ENCODE measurements at places on chromosomes 13 and 19.
A peak's percentile ranks its signal among the peaks of the same experiment; 100 is the strongest.

GRCh38 chr19:38386300-38386970 is 1.4 kb downstream of the GGN start:
- no peak for DNase-seq

DNA sequence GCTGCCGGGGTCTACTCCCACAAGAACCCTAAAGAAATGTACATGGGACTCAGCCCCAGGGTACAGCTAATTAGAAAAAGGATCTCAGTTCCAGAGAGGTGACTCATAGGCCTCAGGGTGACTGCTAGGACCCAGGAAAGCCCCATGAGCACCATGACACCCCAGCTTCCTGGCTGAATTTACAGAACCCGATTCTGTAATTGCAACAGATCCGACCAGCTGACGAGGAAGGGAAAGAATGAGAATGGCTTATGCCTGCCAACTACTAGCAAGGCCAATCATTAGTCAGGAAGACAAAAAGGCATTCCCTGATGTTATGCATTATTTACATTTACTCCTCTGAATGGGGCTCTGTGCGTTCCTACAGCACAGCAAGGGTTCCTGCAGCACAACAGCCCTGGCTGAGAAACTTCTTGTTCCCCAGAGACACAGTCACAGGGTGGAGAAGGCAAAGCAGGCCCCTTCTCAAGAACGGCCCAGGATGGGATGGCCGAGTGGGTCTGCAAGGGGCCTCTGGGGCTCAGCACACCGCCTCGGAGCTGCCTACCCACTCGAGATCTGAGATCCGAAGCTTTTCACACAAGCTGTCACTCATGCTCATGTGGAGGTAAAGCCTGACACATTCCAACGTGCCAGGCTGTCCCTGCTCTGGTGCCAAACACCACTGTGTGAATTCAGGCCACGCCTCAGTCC is 27.2 kb downstream of the PBX4 start:
- peak; percentile 48 for DNase-seq

GRCh38 chr19:45798995-45799517 is 6.4 kb upstream of the DMWD start:
- DNase-seq, result peak; percentile 31

DNA sequence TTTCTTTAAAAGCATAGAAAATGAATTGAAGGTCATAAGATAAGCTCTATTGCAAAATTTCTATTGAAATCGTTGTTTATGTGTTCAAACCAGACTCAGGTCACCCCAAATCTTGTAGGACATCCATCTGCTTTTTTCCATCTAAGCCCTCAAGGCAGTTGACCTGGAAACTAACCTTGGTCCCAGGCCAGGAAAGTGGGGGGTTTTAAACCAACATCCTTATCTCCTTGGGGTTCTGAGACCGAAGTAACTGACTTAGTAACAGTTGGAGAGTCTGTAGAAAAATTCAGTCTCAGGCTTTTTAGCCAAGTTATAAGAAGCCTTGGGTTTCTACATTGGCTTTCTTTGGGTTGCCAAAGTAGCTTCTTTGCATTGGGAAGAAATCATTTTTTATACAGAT is 23.4 kb downstream of the ZNF507 start:
- DNase-seq, result no peak

DNA sequence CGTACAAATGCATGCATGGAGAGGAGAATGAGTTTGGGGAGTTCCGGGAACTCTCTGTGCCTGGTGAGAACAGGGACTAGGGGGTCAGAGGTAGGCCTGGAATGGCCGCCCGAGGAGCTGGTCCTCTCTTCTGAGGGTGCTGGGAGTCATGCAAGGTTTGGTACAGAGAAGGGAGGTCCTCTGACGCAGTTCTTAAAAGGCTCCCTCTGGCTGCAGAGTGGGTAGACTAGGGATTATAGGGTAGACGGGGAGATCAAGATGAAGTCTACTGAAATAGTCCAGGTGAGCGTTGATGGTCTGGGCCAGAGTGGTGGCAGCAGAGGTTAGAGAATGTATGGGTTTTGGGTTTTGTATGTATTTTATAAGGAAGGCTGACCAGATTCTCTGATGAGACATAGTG is 796 bp downstream of the ZNF304 start:
- DNase-seq, result no peak

GRCh38 chr13:77981281-77981881 is 62.8 kb upstream of the EDNRB start:
- DNase-seq, result no peak

- DNase-seq, result no peak
These were observed 2.6 kb downstream of the P2RY11 start for GRCh38 chr19:10113964-10114650.

GRCh38 chr19:55165952-55166529 is 372 bp downstream of the DNAAF3 start:
- DNase-seq, result no peak

DNA sequence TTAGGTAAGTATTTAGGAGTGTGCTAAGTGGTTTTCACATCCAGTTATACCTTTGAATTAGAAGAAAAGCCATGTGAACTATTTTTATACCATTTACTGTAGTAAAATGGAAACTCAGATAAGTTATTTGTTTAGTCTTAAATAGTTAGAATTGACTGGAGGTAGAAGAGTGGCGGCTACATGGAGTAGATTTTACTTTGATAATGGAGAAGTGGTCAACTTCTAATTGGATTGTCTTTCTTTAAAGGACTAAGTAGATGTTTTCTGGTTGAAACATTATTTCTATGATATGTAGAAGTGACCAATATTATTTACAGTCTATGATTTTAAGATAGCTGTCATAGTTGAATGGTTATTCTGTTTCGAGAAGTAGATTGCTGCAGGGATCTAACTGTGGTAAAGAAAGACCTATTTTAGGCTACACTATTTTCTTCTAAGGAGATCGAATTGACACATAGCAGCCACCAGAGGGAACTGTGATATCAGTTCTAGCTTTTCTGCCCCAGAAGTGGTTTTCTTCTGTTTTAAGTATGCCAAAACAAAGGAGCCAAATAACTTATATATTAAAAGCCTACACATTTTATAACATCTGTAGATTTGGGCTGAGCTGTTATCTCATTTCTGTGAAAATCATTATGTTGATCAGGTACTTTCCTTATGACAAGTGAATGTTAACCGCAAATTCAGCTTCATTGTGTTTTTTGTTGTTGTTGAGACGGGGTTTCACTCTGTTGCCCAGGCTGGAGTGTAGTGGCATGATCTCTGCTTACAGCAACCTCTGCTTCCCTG is 26.1 kb downstream of the ZMYM2 start:
- no peak for DNase-seq

DNA sequence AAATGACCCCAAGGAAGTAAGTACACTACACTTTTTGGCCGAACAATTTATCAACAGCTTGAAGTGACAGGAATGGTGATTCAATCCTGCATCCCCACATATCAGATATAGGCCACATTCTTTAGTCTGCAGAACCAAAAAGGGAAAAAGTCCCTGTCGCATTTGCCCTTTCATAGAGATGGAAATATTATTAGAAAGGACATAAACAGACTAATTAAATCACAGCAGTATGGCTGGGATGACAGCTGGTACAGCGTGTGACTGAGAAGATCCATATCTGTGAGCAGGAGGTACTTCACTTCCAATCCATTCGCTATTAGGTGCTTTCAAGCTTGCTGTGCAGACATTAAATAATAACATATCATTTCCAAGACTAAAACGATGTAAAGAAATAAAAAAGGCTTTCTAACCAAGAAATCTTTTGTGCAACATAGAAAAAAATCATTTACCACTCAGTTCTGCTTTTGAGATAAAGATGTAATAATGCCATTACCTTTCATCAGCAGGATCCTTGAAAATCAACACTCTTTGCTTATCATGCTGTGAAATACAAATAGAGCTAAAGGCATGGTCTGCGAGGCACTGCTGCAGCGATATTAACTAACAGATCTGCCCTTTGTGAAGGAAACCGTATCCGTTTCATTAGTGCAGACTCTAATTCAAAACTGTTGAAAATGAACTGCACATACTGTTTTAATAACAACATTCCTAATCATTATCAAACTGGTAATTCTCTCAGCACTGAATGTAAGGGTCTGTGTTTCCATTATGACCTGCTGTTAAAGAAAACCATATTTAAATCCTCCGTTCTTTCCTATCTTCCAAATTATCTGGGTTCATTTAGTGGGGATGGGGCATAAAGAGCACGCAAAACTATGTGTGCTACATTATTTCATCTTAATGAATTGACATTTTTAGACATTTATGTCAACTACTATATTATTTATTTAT is 245.6 kb downstream of the DACH1 start:
- no peak for DNase-seq

DNA sequence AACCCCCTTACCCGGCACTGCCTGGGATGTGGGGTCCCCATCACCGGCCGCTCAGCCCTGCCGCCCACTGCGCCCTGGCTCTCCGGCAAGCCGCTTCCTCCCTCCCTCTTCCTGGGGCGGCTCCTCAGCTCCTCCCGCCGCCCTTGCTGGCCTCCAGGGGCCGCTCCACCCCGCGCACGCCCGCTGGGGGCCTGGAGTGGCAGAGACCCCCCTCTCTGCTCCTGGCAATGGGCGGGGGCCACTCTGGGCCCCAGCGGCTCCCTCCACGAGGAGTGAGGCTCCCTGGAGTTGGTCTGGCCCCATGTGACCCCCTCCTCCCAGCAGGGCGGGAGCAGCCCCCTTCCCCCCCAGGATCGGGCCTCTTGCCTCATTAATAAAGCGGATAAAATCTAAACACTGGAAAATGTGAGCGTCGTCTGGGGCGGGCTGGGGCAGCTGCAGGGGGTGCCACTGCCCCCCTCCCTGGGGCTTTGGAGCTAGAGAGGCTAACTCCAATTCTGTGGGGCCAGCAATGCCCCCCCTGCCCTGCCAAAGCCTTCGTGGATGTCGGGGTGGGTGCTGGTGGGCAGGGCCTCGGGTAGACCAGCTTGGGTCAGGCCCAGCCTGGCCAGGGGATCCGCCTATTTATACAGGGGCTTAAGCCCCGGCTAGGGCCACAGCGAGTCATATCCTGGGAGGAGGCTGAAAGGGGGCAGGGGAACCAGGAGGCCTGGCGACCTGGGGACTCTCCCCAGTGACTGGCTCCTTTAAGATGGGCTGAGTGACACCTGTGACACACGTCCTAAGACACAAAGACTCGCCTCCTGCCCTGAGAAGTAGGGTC is at the start of gene PTGER1:
TSS of gene PTGER1 (minus strand) at position 104 of the 823 bp plus-strand sequence. CDS start 1,034 bp downstream, outside the sequence.
- DNase-seq, result no peak

- no peak for DNase-seq
These were observed 216.4 kb downstream of the KLF5 start for GRCh38 chr13:73275163-73275562.

DNA sequence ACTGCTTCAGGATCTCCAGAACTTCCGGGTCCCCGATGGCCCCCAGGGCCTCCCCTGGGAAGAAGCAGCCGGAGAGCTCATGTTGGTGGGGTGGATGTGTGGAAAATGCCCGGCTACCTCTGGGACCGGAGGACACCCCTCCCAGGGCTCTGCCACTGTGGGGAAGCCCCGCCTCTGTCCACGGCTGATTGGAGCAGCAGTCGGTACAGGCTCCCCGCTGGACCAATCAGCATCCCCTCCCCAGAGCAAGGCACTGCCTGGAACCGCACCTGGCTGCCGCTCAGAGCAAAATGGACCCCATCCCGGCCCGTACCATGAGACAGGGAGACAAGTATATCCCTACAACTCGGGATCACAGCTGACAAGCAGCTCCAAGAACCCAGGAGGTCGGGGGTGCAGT is 6.4 kb downstream of the DOHH start:
- no peak for DNase-seq

GRCh38 chr13:97892717-97893116 is 60.8 kb upstream of the IPO5 start:
- DNase-seq, result no peak

DNA sequence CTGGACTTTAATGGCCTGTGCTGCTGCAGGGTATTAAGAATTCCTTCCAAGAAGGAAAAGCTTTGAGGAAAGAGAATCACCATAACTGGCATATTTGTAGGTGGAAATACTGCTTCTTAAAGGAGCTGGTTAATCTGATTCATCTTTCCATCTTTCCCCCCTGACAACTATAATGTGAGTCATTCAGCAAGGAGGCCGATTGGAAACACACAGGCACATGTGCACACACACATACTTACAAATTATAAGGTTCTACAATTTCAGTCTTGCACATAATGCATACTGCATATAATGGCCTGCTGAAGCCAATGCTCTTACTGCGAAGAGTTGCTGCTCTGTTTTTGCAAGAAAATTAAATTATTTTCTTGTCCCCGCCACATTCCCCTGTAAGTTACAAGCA is 78.8 kb upstream of the TPP2 start:
- no peak for DNase-seq

- DNase-seq, result no peak
These were observed 200.9 kb downstream of the OXGR1 start for GRCh38 chr13:96793404-96793755.

- no peak for DNase-seq
These were observed 202.9 kb upstream of the SERP2 start for GRCh38 chr13:44170731-44171130.

GRCh38 chr13:67341406-67341805 is 111.3 kb upstream of the PCDH9 start:
- no peak for DNase-seq

DNA sequence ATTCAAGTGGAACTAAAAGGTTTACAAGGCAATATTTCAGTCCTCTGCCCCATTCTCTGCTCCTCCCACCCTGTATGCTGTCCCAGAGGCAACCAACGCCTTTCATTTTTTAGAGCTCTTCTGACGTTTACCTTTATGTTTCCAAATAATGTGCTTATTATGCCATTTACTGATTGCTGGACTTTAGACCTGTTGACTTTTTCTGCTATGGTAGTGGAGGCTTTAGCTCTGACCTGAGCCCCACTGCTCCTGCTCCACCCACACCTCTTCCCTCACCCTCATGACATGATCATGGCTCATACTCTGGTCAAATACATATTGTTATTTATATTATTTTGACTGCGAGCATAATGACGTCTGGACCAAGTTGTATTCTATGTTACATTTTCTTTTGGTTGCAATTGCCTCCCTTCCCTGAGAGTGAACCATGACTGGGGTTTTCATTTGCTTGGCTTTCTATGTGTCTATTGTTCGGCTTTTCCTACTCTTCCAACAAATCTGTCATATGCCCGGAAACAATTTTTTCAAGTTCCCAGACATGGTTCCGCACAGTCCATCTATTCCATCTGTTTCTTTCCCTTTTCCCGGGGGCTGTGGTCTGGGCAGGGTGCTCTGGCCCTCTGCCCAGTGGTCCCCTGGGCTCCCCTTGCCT is 31.4 kb upstream of the GJB6 start:
- no peak for DNase-seq

DNA sequence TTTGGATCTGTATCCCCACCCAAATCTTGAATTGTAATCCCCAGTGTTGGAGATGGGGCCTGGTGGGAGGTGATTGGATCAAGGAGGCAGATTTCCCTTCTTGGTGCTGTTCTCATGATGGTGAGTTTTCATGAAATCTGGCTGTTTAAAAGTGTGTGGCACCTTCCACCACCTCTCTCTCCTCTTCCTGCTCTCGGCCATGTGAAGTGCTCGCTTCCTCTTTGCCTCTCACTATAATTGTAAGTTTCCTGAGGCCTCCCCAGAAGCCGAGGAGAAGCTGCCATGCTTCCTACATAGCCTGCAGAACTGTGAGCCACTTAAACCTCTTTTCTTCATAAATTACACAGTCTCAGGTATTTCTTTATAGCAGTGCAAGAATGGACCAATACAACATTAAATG is 15.7 kb downstream of the COMMD6 start:
- no peak for DNase-seq

- DNase-seq, result no peak
These were observed 1362.1 kb upstream of the ATXN8OS start for GRCh38 chr13:68745502-68745901.
